ENCODE measurements at places on chromosomes 1 and 21.

DNA sequence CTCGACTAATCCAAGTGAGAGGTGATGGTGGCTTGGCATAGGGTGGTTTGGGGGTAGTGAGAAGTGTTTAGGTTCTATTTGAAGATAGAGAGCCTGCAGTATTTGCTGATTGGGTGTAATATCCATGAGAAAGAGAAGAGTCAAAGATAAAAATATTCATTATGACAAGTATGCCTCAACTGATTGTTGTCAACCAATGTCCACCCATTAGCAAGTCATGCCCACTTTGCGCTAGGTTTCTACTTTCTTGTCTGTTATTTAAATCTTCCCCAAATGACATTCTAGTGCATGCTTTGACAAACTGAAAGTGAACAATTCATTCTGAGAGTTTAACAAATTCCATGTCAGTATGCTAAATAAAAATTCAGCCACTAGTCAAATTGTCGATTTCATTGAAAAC, 3.8 kb upstream of the XCL1 start:
- DNase-seq = no peak

GRCh38 chr21:26965907-26966581, 844 bp downstream of the ADAMTS5 start:
- no peak for DNase-seq

- no peak for DNase-seq
Observed at GRCh38 chr21:42570841-42571387, 57.3 kb downstream of the SLC37A1 start.

GRCh38 chr1:69403756-69404320, 163.9 kb upstream of the LRRC7 start:
- DNase-seq = no peak

GRCh38 chr1:93587354-93587753, 94.3 kb downstream of the BCAR3 start:
- no peak for DNase-seq

- no peak for DNase-seq
Observed at GRCh38 chr1:59237900-59238299, 59.0 kb upstream of the FGGY start.

GRCh38 chr1:195866091-195866780, 742.0 kb downstream of the KCNT2 start:
- no peak for DNase-seq

DNA sequence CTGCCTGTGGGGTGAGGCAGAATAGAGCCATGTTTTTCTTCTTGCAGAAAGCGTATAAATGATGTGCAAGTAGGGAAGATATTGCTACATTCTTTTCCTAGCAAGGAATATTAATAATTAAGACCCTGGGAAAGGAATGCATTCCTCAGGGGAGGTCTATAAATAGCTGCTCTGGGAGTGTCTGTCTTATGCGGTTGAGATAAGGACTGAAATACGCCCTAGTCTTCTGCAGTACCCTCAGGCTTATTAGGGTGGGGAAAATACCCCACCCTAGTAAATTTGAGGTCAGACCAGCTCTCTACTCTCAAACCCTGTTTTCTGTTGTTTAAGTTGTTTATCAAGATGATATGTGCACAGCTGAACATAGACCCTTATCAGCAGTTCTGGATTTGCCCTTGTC, 155.9 kb upstream of the HMCN1 start:
- no peak for DNase-seq

GRCh38 chr1:109877317-109877771, 33.3 kb upstream of the CSF1 start:
- peak; percentile 79 for DNase-seq

GRCh38 chr1:25990702-25991395, 7.0 kb downstream of the PAFAH2 start:
- no peak for DNase-seq

DNA sequence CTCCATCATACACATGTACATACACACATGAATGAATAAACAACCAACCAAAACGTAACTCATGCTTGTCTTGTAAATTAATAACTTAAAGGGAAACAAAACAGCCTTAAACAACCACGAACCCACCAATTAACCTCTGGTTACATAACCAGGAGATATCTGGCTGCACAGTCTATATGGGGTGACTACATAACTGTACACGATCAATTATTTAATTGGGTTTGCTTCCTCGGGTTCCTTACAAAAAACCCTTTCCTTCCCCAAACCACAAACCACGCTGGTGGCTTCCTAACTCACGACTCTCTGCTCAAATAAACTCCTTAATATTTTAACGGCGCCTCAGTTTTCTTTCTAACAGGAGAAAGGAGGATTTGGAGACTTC, 744 bp downstream of the ZNF670 start:
- DNase-seq = no peak

- peak; percentile 18 for DNase-seq
Observed at GRCh38 chr1:228515200-228515834, 28.1 kb downstream of the RNF187 start.

GRCh38 chr1:169676001-169676400, 35.4 kb downstream of the SELL start:
- DNase-seq = no peak

DNA sequence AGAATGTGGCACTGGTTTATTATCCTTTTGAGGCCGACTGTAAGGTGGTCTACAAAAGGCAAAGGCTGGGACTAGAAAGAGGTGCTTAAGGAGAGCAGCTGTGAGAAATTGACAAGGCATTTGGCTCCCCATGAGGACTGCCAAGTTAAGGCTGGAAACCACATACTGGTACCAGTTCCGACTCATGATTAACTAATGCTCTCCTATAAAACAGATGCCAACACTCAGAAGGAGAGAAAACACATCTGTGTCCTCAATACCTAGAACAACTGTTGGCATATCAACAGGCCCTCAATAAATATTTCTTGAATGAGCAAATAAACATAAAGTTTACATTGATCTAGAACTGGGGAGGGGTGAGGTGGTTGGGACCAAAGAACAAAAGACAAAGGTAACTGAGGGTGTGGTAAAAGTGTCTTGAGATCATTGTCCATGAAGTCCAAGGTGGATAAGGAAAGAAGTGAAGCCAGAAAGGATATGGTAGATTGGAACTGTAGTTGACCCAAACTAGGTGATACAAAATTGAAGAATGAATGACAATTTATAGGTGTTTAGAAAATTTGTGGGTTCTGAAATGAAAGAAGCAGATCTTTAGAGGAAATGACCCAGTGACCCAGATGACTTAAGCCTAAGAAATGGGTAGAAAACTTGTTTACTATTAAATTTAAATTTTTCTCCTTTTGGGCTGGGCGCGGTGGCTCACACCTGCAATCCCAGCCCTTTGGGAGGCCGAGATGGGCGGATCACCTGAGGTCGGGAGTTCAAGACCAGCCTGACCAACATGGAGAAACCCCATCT, 16.9 kb upstream of the MCL1 start:
- DNase-seq = no peak

DNA sequence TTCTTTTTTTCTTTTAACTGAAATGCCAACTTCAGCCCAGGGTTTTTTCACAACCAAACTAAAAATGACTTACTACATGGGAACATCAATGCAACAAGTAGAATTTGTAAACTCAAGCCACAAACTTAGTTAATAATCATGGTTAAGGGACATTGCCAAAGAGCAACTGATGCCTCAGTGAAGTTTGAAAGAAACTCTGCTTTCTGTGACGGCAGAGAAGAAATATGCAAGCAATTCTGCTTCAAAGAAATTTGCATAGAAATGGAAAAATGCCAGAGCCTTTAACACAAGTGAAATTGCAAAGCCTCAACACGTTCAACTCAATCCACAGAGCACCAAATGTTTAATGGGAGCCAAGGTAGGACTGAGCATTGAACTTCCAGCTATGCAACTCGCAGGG, 5.0 kb upstream of the CHD5 start:
- DNase-seq = peak; percentile 37

DNA sequence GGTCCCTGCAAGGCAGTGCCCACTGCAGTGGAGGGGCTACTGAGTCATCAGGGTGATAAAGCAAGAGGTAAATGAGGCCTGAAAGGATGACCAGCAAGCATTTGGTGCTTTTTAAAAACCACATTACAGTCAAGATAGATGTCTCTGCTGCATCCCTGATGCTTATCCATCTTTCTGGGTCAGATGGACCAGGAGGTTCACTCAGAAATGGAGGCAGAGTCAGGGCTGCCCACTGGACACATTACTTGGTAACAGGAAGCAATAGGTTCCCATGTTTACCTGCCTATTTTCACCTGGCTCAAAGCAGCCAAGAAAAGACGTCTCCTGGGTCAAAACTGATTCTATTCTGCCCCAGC, 3.6 kb downstream of the SPATA46 start:
- no peak for DNase-seq

DNA sequence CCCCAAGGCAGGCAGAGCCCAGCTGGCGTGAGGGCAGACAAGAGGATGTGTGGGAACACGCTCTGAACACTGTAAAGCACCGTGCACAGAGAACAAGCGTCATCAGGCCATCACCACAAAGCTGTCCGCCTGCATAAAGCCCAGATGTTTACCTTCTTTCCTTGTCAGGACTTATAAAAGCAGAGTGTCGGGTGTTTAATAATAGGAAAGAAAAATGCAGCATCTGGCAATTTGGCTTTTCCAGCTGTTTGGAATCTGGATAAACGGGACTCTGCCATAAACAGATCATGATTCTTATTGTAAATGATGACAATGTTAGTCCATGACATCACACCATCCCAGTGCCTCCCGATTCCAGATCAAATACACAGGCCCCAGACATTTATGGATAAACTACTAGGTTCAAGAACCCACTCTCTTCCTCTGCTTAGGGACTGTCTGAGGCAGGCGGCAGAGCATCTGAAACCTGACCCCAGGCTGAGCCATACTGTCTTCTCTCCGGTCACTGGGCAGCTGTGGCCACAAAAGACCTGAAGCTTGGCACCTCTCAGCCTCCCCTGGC, 4.2 kb downstream of the GLIS1 start:
- peak; percentile 86 for DNase-seq

DNA sequence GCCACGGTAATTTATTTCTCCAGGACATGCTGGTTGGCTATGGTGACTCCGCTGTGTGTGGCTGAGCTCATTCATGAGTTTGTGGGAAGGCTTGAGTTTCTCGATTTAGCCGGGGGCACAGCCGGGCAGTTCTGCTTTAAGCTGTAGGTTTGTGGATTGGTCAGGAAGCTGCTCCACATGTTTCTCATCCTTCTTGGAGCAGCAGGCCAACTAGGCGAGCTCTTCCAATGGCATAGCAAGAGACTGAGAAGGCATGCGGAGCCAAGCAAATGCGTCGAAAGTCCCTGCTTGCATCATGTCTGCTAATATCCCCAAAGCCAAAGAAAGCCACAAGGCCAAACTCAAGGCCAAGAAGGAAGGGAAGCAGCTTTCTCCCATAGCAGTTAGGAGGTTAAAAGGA, 71.6 kb upstream of the GREM2 start:
- DNase-seq = no peak

- no peak for DNase-seq
Observed at GRCh38 chr1:175904808-175905207, 161.4 kb upstream of the TNR start.

DNA sequence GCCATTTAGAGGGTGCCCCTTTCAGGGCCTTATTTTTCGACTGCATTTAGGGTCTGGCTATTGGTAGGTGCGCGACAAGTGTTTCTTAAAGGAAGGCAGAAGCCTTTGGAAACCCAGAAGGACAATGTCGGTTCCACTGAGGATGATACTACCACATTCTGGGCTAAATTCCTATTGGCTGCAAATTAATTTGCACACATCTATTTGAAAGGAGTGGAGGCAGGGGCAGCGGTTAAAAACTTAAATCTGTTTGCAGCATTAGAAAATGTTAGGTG, 1.1 kb downstream of the PATJ start:
- DNase-seq = no peak

DNA sequence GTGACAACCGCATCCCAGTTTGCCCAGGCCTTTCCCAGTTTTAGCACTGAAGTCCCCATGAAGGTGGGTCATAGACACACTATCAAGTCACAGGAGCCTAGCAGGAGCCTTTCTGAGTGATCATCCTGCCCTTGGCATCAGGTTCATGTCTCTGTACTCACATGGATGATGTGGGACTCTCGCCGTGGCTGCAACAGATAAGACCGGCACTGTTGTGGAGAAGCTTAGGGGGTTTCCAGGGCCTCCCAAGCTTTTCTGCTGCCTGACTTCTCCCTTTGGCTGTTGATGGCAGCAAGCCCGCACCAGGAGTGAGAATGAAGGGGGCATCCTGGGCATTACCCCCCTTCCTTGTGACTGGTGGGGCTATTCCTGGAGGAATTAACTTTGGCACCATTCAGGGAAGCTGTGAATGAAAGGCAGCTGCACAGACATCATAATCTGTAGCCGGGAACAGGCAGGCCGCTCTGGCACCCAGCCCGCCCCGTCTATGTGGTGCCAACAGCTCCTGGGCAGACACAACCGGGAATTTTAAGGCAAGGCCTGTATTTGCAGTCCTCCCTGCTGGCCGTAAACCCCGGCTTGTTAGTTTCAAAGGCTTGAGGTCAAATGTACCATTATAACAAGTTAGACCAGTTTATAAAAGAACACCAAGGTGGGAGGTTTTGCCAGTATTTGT, 148.6 kb downstream of the HUNK start:
- DNase-seq = no peak

DNA sequence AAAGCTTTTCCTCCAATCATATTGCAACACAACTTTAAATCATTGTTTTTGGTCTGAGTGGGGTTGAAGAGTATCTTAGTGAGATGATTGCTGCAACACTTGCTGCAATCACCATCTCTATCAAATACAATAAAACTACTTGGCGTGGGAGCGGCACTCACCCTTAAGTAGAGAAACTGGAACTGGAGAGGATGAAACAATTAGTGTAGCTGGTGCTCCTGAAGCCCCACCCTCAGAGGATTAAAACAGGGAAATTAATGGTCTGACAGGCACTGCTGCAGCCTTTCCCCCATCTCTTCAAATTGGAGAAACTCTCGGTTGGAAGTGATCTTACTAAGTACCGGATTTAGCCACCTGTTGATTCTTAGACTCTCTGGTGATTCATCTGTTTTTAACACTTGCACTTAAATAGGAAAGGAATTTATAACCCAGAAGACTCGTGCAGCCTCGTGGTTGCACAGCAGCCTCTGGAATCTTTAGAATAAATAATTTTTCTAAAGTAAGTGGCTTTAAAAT, 80.5 kb upstream of the KIF26B start:
- DNase-seq = no peak

GRCh38 chr21:35470522-35470921, 421.4 kb upstream of the RUNX1 start:
- no peak for DNase-seq

GRCh38 chr1:159084152-159084551, 7.6 kb upstream of the AIM2 start:
- no peak for DNase-seq

GRCh38 chr1:170666541-170667254, 2.8 kb downstream of the PRRX1 start:
- DNase-seq = no peak

DNA sequence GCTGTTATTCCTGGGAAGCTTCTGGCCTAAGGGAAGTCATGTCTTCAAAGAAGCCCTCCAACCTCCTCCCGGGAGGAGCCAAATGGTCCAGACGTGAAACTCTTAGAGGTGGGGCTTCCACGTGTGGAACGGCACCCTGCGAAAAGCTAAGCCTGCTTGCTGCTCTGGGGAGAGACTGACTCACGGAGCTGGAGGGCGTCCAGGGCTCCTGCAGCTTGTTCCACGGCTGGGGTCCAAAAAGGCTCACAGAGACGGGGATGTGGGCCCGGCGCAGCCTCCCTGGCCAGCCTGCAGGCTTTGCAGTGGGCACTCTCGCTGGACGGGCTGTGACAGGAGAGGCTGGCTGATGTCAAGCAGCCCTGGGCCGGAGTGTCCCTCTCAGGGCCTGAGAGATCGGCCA, 105.1 kb downstream of the COLGALT2 start:
- DNase-seq = peak; percentile 78
